Retinal pigment epithelial cell (primary cell): ENCODE measurements at places on chromosomes 11 and 22.
A peak's percentile ranks its signal among the peaks of the same experiment; 100 is the strongest.

GRCh38 chr11:116718955-116719501, 53.8 kb downstream of the BUD13 start:
- DNase-seq: no peak

GRCh38 chr11:81496601-81497000, 1237.1 kb downstream of the FAM181B start:
- DNase-seq: no peak

DNA sequence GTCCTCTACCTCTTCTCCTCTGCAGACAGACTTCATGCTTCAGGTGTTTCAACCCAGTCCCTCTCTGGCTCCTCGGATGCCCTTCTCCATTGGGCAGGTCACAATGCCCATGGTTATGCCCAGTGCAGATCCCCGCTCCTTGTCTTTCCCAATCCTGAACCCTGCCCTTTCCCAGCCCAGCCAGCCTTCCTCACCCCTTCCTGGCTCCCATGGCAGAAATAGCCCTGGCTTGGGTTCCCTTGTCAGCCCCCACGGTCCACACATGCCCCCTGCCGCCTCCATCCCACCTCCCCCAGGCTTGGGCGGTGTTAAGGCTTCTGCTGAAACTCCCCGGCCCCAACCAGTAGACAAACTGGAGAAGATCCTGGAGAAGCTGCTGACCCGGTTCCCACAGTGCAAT, 9.3 kb upstream of the BACE1-AS start:
- DNase-seq: no peak

DNA sequence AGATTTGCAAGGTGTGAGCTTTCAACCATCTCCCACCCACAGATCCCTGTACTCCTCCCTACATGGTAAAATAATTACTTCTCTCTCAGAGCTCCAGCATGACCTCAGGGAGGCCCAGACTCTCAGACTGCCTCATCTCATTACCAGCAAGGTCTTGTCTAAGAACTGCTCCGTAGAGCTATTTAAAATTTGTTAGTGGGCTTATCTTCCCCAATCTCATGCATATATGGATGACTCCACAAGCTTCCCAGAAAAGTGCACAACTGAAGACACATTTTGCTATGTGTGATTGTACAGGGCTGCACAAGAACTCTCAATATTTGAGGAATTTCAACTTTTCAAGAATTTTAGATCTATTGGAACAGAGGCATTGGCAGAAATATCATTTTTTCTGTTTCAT, 230.3 kb downstream of the CSNK2A3 start:
- no peak for DNase-seq

GRCh38 chr11:33722590-33723234, 13.5 kb downstream of the CD59 start:
- DNase-seq: no peak

GRCh38 chr22:19629331-19629719, 85.0 kb upstream of the SEPTIN5 start:
- no peak for DNase-seq

DNA sequence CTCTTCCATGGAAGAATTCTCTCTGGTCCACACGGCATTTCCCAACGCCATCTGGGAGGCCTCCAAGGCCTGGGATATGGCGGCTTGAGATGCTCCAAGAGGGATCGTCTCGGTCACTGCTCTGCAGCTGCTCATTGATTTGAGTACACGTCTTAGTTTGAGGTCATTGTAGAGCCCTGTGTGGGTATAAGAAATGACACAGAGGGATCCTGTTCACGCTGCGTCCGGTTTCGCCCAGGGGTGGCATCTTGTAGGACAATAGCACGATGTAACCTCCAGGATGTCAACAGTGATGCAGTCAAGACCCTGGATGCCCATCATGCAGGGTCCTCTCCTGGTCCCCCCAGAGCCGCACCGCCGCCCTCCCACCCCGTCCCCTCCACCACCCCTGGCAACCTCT, 564.6 kb downstream of the BRD1 start:
- DNase-seq: no peak

- DNase-seq: no peak
Measured at GRCh38 chr11:69533296-69534165, 52.1 kb downstream of the LINC01488 start.

GRCh38 chr22:38111925-38112355, 1.5 kb upstream of the BAIAP2L2 start:
- no peak for DNase-seq

DNA sequence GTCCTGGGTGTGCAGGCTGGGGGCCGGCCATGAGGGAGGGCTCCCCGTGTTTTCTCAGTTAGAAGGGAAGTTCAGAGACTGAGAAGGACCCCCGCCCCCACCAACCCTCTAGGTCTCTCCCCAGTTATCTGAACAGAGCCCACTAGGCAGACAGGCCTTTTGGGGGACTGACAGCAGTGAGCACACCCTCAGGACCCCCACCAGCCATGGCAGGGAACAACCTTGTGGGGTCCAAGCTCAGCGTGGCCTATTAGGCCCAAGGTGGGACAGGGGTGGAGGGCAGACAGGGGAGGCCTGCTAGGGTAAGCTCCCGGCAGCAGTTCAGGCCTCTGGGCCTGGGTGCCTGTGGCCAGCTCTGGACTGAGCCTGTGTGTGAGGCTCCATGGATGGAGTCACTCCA, 5.6 kb downstream of the LRRC75B start:
- no peak for DNase-seq

GRCh38 chr22:46538814-46539160, 1.4 kb upstream of the CELSR1 start:
- no peak for DNase-seq

DNA sequence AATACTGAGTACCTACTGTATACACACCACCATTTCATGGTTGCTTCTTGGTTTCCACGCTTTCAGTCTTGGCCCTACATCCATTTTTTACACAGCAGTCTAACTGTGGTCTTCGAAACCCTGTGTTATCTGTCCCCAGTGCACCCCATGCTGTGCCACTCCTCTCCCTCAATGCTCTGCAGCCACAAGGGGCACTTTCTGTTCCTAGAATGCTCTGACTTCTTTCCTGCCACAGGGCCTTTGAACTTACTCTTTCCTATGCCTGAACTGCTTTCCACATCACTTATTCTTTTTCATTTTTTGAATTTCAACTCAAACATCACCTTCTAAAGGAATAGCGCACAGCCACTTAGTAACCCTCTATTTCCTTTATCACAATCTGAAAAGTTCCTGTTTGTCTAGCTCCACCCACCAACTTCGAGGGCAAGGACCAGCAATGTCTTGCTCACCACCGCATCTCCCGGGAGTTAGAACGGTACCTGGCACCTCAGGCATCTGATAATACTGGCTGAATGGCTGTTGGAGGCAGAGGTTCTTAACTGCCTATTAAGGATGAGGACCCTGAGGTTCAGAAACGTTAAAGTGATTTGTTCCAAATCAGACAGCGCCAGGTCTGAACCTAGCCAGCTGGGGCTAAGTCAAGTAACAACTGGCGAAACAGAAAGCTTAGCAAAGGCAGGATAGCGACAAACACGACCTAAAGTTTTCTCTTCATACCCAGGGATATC, 568 bp downstream of the ALG8 start:
- peak; percentile 37 for DNase-seq

GRCh38 chr11:118359295-118359958, at the start of gene UBE4A:
Gene UBE4A (plus strand): TSS chr11:118359600. CDS start chr11:118365081, 5,481 bp downstream.
- DNase-seq: peak; percentile 70

DNA sequence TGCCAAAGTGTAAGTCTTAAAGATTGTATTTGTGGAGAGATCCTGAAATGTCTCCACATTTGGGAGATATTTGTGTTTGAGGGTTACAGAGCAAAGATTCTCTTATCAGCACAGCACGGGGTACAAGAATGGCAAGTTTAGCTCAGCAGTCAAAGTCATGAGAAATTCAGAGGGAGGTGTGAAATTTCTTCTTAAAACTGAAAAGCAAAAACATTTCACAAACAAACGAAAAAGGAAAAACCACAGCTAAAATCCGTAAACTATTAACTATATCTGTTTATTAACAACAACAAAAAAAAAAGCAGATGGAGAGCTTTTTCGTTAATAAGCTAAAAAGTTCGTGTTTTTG, 40.9 kb upstream of the ETS1 start:
- DNase-seq: no peak

DNA sequence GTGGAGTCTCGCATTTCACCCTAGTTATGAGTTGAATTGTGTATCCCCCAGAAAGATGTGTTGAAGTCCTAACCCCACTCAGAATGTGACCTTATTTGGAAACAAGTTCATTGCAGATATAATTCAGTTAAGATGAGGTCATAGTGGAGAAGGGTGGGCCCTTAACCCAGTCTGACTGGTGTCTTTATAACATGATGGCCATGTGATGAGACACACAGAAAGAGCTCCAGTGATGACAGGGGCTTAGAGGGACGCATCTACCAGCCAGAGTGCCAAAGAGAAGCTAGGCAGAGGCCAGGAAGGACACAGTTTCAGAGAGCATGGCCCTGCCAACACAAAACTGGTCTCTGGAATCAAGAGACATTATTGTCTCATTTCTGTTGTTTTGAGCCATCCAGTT, 50.3 kb downstream of the LARGE1 start:
- no peak for DNase-seq

DNA sequence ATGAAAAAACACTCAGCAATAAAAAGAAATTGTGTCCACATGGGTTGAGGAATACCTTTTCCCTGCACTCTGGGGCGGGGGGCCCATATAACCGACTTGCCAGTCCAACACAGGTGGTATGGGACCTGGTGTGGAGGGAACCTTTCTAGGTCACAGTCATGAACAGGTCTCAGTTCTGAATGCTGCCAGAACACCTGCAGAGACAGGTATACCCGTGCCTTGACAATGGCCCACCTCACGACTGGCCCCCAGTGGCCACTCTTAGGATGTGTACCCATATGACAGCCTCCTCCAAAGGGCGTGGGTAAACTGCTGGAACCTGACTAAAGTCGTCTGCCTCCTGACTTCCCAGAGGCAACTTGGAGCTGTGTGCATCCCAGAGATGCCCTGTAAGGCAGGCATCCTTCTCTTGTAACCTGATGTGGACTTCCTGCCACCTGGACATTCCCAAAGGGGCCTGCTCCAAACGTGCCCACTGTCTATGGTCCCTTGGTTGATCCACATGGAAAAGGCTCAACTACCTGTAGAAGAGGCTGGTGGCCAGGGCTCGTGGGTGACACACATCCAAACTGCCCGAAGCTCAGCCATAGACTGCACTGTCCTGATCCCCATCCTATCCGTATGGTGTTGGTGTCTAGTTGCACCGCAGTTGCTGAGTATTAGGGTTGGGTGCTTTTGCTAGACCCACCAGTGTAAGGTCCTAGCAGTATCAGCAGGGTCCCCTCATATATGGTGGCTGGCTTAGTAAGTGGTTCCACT, 859.3 kb downstream of the BRD1 start:
- no peak for DNase-seq

DNA sequence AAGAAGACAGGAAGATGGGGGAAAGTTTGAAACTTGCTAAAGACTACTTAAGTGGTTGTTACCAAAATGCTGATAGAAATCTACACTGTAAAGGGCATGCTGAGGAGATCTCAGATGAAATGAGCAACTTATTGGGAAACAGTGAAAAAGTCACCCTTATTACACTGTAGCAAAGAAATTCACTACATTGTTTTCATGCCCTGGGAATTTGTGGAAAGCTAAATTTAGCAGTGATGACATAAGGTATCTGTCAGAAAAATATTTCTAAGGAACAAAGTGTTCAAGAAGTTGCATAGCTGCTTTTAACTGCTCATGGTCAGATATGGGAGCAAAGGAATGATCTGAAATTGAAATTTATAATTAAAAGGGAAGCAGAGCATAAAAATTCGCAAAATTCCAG, 702.4 kb upstream of the LRRC4C start:
- no peak for DNase-seq

DNA sequence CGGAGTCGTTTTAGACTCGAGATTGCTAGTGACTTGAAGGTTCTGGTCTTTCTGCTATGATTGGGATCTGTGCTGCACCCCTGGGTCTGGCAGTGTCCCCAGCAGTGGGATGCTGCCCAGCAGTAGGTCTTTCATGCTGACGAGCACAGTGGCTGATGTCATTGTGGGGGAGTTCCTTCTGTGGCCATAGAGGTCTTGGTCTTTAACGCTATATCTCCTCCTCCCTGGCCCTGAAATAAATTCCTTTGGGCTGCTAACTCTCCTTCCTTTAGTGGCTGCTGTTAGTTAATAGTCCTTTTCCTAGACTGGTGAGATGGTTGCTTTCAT, 136.3 kb downstream of the TEAD1 start:
- no peak for DNase-seq

DNA sequence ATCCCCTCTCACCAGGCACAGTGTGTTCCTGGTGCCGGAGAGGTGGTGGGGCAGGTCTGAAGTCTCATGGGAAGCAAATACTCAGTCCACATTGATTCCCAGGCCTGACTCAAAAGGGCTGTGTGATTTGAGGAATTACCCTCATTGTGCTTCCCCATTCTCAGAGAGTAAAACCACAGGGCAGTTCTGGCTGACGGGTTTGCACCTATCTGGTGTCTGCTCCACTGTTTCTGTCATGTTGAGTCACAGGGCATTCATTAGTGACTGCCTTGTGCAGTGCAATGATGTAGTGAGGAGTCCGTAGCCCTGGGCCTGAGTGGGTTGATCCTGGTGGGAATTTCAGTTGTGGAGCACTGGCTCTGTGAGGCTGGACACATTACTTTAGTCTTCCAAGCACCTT, 85.2 kb upstream of the ARHGAP20 start:
- DNase-seq: no peak

GRCh38 chr11:32154275-32154674, 63.4 kb downstream of the RCN1 start:
- no peak for DNase-seq

DNA sequence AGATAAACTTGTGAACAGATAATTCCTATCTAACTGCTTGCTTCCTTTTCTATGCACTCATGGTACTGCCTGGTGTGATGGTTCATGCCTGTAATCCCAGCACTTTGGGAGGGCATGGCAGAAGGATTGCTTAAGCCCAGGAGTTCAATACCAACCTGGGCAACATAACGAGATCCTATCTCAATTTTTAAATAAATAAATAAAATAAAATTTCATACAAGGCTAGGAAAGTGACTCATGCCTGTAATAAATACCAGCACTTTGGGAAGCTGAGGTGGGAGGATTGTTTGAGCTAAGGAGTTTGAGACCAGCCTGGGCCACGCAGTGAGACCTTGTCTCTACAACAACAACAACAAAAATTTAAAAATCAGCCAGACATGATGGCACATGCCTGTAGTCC, 166.6 kb downstream of the COMMD9 start:
- no peak for DNase-seq

GRCh38 chr11:121715405-121715804, 262.6 kb upstream of the SORL1-AS1 start:
- no peak for DNase-seq

- no peak for DNase-seq
Measured at GRCh38 chr11:36015799-36016198, 71.9 kb downstream of the LDLRAD3 start.
